ENCODE measurements at places on chromosomes 11 and 22.

DNA sequence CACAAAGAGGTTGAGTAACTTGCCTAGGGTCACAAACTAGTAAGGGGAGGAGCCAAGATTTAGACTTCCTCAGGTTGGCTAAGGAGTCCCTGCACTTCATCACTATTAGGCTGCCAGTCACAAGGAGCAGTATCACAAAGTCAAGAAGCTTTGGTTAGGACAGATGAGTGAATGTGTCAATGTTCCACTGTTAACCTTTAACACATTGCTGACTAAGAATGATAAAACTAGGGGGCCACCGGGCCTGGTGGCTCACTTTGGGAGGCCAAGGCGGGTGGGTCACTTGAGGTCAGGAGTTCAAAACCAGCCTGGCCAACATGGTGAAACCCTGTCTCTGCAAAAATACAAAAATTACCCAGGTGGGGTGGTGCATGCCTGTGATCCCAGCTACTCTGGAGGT lies 32.0 kb downstream of the TMEM123 start:
- no peak for DNase-seq

GRCh38 chr11:8025123-8025522 lies 38.0 kb downstream of the EIF3F start:
- peak; percentile 49 for DNase-seq

DNA sequence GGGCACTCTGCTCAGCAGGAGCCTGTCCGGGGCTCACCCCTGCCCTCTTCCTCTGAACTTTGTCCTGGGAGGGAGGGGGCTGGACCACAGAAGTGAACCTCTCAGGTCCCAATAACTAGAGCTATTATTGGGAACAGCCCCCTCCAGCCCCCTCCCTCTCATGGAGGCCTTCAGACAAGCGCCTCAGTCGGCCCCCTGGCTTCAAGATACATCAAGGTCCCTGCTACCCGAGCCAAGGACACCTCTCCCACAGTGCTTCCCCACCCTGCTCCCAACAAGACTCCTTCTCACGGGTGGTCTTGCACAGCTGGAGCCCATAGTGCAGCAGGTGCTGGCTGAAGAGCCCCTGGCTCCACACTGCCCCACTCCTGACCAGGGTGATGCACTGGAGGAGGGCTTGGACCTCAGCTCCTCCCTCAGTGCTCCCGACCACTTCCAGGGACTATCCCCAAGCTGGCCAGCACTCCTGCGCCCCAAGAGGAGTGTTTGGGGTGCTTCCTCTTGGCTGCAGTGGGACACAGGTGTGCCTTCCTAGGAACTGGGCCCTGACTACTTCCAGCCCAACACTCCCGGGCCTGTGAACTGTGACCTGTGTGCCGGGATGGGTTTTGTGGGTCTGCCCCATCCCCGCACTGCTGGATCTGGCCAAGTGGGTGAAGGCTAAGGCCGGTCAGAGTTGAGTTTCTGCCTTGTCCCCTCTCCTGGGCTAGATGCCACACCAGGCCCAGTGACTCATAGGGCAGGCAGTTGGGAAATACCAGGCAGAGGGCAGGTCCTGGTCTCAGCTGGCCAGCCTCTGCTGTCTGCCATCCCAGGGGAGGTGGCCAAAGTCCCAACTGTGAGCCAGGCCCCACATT lies 2.2 kb downstream of the PNPLA2 start:
- no peak for DNase-seq

DNA sequence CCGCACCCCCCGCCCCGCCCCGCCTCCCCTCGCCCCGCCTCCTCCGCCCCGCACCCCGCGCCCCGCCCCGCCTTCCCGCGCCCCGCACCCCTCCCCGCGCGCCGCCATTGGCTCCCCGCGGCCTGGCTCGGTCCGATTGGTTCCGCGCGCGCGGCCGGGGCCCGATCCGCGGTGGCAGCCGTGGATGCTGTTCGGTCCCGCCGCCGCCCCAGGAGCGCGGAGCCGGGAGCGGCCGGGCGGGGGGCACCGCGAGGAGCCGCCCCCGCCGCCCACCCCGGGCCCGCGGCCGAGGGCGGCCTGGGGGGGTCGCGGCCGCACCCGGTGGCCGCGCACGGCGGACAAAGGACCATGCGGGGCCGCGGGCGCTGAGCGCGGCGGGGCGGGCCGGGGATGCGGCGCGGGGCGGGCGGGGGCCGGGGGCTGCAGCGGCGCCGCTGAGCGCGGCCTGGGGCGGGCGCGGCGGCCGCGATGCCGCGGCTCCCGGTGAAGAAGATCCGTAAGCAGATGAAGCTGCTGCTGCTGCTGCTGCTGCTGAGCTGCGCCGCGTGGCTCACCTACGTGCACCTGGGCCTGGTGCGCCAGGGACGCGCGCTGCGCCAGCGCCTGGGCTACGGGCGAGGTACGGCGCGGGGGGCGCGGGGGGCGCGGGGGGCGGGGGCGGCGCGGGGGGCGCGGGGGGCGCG lies at the start of gene B4GALNT4:
TSS of gene B4GALNT4 (plus strand) at position 164 of the 683 bp plus-strand sequence. CDS start at position 469, 305 bp downstream.
- peak; percentile 51 for DNase-seq

- DNase-seq, result no peak
Measured at GRCh38 chr11:36631774-36632173, 33.7 kb upstream of the RAG2 start.

- no peak for DNase-seq
Measured at GRCh38 chr22:29265305-29265704, 2.5 kb downstream of the RHBDD3 start.

DNA sequence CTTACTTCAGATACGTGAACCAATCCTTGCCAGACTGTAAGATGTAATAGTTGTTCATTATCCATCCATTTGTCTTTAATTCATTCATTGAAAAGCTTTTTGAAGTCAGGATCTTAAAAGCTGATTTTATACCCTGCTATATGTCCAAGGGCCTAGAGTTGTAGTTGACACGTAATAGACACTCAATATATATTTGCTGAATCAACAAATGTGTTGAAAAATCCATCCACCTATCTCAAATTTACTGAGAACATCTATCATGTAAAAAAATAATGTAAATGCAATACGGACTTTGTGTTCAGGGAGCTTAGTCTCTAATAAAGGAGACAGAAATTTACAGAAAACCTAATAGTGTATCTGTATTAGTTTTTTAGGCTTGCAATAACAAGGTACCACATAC lies 521.0 kb downstream of the METTL15 start:
- DNase-seq, result no peak

DNA sequence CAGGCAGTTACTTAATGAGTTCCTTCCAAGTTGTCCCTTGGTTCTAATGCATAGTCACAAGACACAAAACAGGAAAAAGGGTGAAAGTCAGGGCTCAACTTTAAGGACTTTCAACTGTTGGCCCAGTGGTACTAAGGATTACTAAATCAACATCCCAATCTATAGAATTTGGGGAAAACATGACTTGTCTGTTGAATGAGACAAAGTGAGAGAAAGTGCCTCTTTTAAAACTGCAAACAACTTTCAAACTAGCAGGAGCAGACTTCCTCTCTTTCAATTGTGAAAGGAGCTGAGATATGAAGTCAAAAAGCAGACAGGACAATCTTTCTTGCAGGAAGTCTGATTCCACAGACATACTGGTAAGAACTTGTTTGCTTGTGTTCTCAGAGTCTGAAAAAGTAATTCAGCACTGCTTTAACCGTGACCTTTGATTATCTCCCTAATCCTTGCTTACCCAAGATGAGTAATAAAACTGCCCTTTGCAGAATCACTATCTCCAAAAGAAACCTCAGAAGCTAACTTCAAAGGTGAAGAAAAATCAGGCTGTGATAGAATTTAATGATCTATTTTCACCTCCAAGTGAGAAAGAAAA lies 960.7 kb upstream of the RAG2 start:
- no peak for DNase-seq

GRCh38 chr11:45252134-45252856 lies 33.8 kb downstream of the SYT13 start:
- DNase-seq, result peak; percentile 18

- DNase-seq, result no peak
Measured at GRCh38 chr22:19173047-19174035, 5.2 kb downstream of the SLC25A1 start.

DNA sequence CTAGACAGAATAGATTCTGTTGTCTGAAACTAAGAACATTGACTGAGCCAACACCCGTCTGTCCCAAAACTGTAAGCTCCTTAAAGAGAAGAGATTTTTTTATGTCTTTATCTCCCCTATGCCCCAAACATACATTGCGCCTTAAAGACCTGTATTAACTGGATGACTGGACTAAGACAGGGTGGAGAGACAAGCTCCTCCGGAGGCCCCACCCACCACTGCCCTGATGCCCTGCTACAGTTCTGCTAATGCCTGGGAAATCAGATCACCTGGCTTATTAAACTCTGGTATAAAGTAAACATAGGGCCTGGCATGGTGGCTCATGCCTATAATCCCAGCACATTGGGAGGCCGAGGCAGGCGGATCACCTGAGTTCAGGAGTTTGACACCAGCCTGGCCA lies 203.7 kb downstream of the TENM4 start:
- no peak for DNase-seq

- peak; percentile 79 for DNase-seq
Measured at GRCh38 chr22:21646608-21647590, 4.8 kb downstream of the SDF2L1 start.

DNA sequence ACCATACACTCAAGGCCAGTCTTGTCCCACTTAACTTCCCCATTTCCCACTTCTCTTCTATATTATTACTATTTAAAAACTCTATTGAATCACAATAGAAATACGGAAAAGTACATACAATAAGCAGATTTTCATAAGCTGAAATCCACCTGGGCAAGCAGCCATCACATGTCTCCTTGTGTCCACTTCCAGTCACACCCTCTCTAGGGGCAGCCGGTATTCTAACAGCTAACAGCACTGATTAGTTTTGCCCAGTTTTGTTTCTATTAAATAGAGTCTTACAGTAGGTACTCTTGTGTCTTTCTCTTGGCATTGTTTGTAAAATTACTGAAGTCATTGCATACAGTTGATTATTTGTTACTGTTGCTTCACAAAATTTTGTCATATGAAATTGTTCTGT lies 37.8 kb downstream of the PPP6R3 start:
- no peak for DNase-seq

DNA sequence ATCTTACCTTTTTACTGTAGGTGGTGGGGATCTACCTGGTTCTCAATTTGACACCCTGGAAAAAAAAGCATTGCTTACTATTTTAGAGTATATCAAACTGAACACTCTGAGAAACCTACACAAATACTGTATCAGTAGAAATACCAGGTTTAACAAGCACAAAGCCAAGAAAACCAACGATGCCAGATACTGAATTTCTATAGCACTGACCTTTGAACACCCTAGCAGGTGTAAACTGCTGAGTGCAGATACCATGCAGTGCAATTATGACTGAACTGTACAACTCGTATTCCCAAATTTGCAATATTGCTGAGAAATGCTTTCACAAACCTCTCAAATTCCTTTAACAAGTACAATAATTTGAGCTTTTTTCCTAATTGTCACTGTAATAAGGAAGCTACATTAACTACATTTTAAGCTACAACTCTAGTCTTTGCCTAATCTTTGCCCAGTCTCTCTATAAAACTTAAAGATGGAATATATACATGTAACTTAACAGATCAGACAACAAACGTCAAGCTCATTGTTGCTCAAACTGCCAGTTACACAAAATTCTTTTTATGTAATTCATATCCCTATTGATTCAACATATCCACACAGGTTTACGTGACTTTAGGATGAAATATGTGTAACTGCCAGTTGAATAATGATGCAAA lies 8.9 kb downstream of the TAF1D start:
- DNase-seq, result no peak

GRCh38 chr11:46541593-46542371 lies 52.0 kb downstream of the AMBRA1 start:
- DNase-seq, result no peak

- DNase-seq, result no peak
Measured at GRCh38 chr11:1499261-1499890, 12.8 kb upstream of the MOB2 start.

GRCh38 chr22:41070665-41071331 lies 21.6 kb upstream of the EP300 start:
- no peak for DNase-seq

GRCh38 chr22:19568337-19569275 lies 44.4 kb upstream of the CLDN5 start:
- DNase-seq, result peak; percentile 79

DNA sequence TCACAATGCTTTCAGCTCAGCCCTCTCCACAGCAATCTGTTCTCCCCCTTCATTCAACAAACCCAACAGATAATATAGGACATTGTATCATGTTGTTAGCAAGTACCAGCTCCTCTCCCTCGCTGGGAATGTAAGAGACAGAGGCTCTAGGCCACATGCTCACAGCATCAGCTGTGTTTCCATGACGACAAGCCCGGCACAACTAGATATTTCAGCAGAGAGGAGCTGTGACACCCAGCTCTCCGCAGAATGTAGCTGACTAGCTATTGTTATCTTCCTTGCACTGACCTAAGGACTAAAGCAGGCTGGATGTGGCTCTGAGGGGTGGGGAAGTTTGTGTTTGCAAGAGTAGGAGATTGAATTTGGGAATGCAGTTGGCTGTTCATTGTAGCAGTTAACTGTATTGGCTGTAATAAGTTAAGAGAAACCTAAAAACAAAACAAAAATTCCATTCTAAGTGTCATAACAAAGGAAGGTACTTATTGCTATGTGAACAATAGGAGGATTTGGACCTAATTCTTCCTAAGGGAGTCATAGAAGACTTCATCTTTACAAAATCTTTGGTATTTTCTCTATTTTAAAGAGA lies 28.0 kb upstream of the RRAS2 start:
- DNase-seq, result peak; percentile 78

DNA sequence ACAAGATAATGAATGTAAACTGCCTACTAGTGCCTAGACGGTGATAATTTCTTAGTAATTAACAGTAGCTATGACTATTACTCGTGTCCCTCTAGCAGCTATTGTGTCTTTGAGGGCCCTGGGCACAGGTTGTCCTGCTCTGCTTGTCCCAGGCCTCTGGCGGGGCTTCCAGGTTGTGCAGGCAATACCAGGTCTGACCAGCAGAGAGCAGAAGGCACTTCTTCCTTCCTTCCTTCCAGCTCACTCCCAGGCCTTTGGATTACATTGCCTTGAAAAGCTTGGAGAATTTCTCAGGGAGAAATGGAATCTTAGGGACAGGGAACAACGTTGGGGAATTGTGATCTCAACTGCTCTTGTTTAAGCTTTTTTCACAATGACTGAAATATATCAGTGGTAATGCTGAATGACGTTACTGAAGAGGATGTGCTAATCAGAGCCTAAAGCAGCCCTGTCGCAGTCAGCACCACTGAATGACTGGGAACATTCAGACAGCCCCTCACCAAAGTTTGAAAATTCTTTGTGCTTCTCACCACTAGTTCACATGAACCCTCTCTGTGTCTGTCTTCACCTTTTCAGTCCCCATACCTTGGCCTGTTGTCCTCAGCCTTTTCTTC lies 8.4 kb upstream of the CCKBR start:
- peak; percentile 65 for DNase-seq

Measured in fibroblast of upper back skin (primary cell).